Osteocyte (in vitro differentiated cells): ENCODE measurements at places on chromosomes 7 and 10.

DNA sequence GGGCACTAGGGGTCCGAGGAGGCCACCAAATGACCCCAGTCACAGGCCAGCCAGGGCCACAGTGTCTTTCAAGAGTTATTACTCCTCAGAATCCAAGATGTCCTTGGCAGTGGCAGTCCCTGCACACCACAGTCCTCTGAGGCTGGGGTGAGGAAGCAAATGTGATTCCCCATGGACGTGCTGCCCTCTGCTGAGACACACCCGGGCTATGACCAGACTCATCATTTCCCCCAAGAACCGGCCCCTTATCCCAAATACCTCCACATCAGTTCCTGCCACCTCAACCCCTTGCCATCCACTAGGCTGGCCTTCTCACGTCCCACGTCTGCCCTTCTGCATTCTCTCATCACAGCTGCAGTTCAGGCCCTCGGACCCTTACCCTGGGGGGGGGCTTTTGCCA lies 5.0 kb downstream of the PRKAG2 start:
- no peak for DNase-seq
- H3K4me1 ChIP-seq = peaks cover 13% of the 10 kb centered on the region
- peaks cover 18% of the 10 kb centered on the region for H3K27me3 ChIP-seq
- no peak overlapping the region for H3K27ac ChIP-seq
- no peaks in the 10 kb centered on the region for H3K36me3 ChIP-seq

DNA sequence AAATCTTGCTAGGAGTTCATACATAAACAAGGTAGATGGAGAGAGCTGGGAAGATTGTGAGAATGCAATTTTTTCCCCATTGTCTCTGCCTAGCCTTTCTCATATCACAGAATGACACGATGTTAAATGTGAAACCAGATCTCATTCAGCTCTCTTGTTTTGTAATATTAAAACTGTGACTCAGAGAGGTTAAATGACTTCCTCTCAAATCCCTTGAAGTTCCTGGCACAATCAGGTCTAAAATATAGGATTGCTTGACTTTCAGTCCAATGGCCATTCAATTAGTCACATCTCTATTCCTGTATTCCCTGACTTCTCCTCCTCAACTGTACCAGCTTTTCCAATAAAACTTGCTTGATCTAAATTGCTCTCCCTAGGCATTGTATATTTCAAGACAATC lies 3.1 kb downstream of the ANKRD22 start:
- peaks cover 15% of the 10 kb centered on the region for H3K27me3 ChIP-seq
- H3K36me3 ChIP-seq = no peaks in the 10 kb centered on the region
- H3K27ac ChIP-seq = no peak overlapping the region
- H3K4me1 ChIP-seq = peaks cover 8% of the 10 kb centered on the region
- no peak for DNase-seq

DNA sequence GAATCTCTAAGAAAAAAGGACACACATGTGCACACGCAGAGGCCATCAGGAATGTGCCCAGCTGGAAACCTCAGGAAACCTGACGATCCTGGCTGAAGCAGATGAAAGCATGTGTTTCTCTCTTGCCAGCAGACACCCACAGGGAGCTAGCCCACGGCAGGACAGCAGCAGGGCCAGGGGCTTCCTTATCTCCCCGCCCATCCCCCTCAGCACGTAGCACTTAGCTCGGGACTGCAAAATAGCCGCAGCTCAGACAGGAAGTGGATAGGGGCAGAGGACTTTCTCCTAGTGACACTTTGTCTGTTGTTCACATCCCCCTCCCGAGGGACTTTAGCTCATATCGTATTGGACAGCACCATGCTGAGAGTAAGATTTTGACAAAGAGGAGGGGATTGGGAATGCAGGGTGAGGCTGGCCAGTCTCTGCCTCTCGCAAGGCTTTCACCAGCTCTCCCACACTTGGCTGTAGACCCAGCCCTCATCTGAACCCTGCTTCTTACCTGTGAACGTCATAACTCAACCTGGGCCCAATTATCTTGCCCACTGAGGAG lies 63.8 kb downstream of the MKI67 start:
- H3K27ac ChIP-seq = no peak overlapping the region
- peaks cover 5% of the 10 kb centered on the region for H3K27me3 ChIP-seq
- H3K4me3 ChIP-seq = no peak overlapping the region
- DNase-seq = no peak

DNA sequence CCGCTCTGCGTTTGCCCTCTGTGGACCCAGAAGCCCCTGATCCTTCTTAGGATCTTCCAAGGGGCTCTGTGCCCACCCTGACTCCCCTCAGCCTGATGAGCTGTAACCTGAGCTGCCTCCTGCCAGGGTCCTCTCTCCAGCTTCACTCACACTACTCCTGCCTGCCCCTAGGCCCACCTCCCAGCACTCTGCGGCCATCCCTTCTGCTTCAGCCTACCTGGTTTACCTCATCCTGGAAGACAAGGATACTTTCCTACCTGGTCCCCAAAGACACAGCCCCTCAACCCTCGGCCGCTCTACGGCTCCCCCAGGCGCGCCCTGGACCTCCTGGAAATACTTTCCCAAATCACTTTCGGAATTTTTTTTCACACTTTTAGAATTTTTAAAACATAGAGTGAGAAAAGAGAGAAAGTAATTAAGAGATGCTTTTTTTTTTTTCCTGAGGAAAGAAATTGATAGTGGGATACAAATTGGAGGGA lies 6.4 kb upstream of the ZNF862 start:
- H3K27ac ChIP-seq = no peak overlapping the region
- H3K27me3 ChIP-seq = peaks cover 33% of the 10 kb centered on the region
- H3K36me3 ChIP-seq = no peaks in the 10 kb centered on the region
- no peaks in the 10 kb centered on the region for H3K4me1 ChIP-seq
- no peak overlapping the region for H3K4me3 ChIP-seq
- DNase-seq = no peak

- H3K27me3 ChIP-seq = no peaks in the 10 kb centered on the region
- H3K27ac ChIP-seq = no peak overlapping the region
- no peaks in the 10 kb centered on the region for H3K4me1 ChIP-seq
- DNase-seq = no peak
- H3K36me3 ChIP-seq = no peaks in the 10 kb centered on the region
Observed at GRCh38 chr10:94052866-94053791, 59.4 kb downstream of the PLCE1 start.

GRCh38 chr10:8316284-8316683 lies 261.8 kb downstream of the GATA3 start:
- no peak for DNase-seq
- no peaks in the 10 kb centered on the region for H3K36me3 ChIP-seq
- H3K27ac ChIP-seq = no peak overlapping the region
- no peaks in the 10 kb centered on the region for H3K27me3 ChIP-seq

GRCh38 chr10:132575320-132576201 lies 38.0 kb downstream of the INPP5A start:
- peak overlapping the region; percentile 47 for H3K4me3 ChIP-seq
- no peak overlapping the region for H3K27ac ChIP-seq
- no peaks in the 10 kb centered on the region for H3K27me3 ChIP-seq
- H3K36me3 ChIP-seq = no peaks in the 10 kb centered on the region

GRCh38 chr10:120584786-120585185 lies 127.8 kb downstream of the PLPP4 start:
- no peak for DNase-seq
- no peaks in the 10 kb centered on the region for H3K4me1 ChIP-seq
- no peak overlapping the region for H3K27ac ChIP-seq
- no peak overlapping the region for H3K4me3 ChIP-seq
- H3K27me3 ChIP-seq = no peaks in the 10 kb centered on the region
- no peaks in the 10 kb centered on the region for H3K36me3 ChIP-seq

- H3K27me3 ChIP-seq = no peaks in the 10 kb centered on the region
- no peak for DNase-seq
- peaks cover 17% of the 10 kb centered on the region for H3K4me1 ChIP-seq
- H3K4me3 ChIP-seq = no peak overlapping the region
- no peaks in the 10 kb centered on the region for H3K36me3 ChIP-seq
Observed at GRCh38 chr10:110666673-110667072, 22.5 kb downstream of the RBM20 start.

- peaks cover 14% of the 10 kb centered on the region for H3K4me1 ChIP-seq
- H3K36me3 ChIP-seq = no peaks in the 10 kb centered on the region
- no peaks in the 10 kb centered on the region for H3K27me3 ChIP-seq
- H3K27ac ChIP-seq = no peak overlapping the region
- no peak for DNase-seq
- no peak overlapping the region for H3K4me3 ChIP-seq
Observed at GRCh38 chr10:91034042-91034441, 113.2 kb upstream of the ANKRD1 start.

- no peak overlapping the region for H3K27ac ChIP-seq
- DNase-seq = no peak
- no peaks in the 10 kb centered on the region for H3K4me1 ChIP-seq
- no peak overlapping the region for H3K4me3 ChIP-seq
- peaks cover 2% of the 10 kb centered on the region for H3K36me3 ChIP-seq
Observed at GRCh38 chr10:47442351-47442750, 41.6 kb downstream of the ANXA8 start.

GRCh38 chr10:14180911-14181566 lies 149.7 kb downstream of the FRMD4A start:
- DNase-seq = no peak
- no peak overlapping the region for H3K27ac ChIP-seq
- peaks cover 2% of the 10 kb centered on the region for H3K36me3 ChIP-seq

GRCh38 chr10:92384741-92385140 lies 93.8 kb downstream of the MARCHF5 start:
- DNase-seq = no peak
- no peak overlapping the region for H3K4me3 ChIP-seq
- H3K27ac ChIP-seq = no peak overlapping the region
- peaks cover 30% of the 10 kb centered on the region for H3K27me3 ChIP-seq
- H3K36me3 ChIP-seq = no peaks in the 10 kb centered on the region

DNA sequence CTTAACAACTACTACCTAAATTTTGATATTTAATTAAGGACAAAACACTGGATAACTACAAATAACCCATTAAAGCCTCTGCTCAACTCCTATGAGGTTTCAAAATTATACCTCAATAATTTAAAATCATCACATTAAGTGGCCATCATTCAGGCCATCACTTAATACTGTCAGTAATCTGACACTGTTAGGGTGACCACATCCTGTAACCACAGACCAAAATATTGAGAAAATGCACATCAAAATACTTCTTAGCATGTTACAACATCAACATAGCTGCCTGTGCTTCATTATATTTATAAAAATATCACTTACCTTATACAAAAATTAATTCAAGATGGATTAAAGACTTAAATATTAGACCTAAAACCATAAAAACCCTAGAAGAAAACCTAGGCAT lies 23.3 kb downstream of the SEM1 start:
- H3K27me3 ChIP-seq = no peaks in the 10 kb centered on the region
- H3K36me3 ChIP-seq = peaks cover 41% of the 10 kb centered on the region
- H3K4me1 ChIP-seq = peaks cover 13% of the 10 kb centered on the region
- no peak overlapping the region for H3K4me3 ChIP-seq

DNA sequence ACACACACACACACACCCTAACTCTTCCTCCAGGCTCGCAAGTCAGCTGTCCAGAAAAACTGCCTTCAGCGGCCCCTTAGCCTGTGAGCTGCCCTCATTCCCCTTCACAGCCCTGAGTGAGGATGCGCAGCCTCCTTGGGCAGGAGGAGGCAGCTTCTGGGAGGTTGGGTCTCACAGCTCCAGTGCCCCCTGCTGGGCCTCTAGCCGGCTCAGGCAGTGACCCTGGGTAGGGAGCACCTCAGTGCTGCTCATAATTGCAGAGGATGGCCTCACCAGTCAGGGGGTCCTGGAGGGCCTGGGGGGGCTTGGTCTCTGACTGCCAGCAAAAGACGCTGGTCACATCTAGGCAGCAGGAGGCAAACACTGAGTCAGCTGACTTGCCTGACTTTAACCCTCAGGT lies 43.7 kb downstream of the ZNF273 start:
- no peak overlapping the region for H3K4me3 ChIP-seq
- H3K36me3 ChIP-seq = no peaks in the 10 kb centered on the region
- peaks cover 40% of the 10 kb centered on the region for H3K27me3 ChIP-seq

- no peaks in the 10 kb centered on the region for H3K36me3 ChIP-seq
- no peak overlapping the region for H3K4me3 ChIP-seq
- H3K4me1 ChIP-seq = peaks cover 9% of the 10 kb centered on the region
- DNase-seq = no peak
Observed at GRCh38 chr7:46360296-46360695, 439.2 kb upstream of the IGFBP3 start.

GRCh38 chr7:158355456-158356065 lies 232.1 kb downstream of the PTPRN2 start:
- no peaks in the 10 kb centered on the region for H3K27me3 ChIP-seq
- no peak overlapping the region for H3K27ac ChIP-seq
- peak; percentile 71 for DNase-seq

DNA sequence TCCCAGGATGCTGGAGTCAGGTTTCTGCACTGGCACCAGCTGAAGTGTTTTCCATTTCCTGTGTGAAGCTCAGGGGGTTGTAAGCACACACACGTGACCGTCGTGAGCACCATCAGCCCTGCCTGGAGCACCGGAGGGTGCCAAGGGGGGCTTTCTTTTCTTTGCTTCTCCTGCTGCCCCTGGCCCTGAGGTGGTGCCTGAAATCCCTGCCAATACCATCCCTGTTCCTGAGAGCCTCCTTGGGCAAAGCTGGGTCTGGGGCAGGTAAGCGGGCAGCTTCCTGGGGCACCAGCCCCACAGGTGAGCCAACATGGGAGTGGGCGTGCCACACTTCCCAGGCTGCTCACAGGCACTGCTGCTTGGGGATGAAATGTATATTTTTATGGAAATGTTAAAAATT lies 593.6 kb downstream of the DNAJB6 start:
- H3K27me3 ChIP-seq = no peaks in the 10 kb centered on the region
- H3K4me1 ChIP-seq = no peaks in the 10 kb centered on the region
- H3K4me3 ChIP-seq = no peak overlapping the region
- H3K36me3 ChIP-seq = no peaks in the 10 kb centered on the region
- DNase-seq = no peak

GRCh38 chr10:60798031-60798430 lies 19.8 kb downstream of the CDK1 start:
- DNase-seq = no peak
- H3K36me3 ChIP-seq = peaks cover 8% of the 10 kb centered on the region
- peaks cover 23% of the 10 kb centered on the region for H3K4me1 ChIP-seq
- H3K27me3 ChIP-seq = no peaks in the 10 kb centered on the region

GRCh38 chr7:44080118-44080517 lies 2.2 kb downstream of the POLM start:
- DNase-seq = no peak
- H3K27ac ChIP-seq = no peak overlapping the region
- H3K4me3 ChIP-seq = no peak overlapping the region
- H3K27me3 ChIP-seq = no peaks in the 10 kb centered on the region
- peaks cover 21% of the 10 kb centered on the region for H3K36me3 ChIP-seq

- no peak overlapping the region for H3K4me3 ChIP-seq
- no peak overlapping the region for H3K27ac ChIP-seq
- H3K36me3 ChIP-seq = peaks cover 12% of the 10 kb centered on the region
- H3K27me3 ChIP-seq = no peaks in the 10 kb centered on the region
Observed at GRCh38 chr7:220151-220841, 27.9 kb downstream of the FAM20C start.

GRCh38 chr10:110101464-110102144 lies 93.8 kb downstream of the ADD3 start:
- no peak overlapping the region for H3K27ac ChIP-seq
- no peak overlapping the region for H3K4me3 ChIP-seq
- peaks cover 41% of the 10 kb centered on the region for H3K36me3 ChIP-seq
